CD8-positive, alpha-beta memory T cell (primary cell): ENCODE measurements at places on chromosomes 13 and 19.

DNA sequence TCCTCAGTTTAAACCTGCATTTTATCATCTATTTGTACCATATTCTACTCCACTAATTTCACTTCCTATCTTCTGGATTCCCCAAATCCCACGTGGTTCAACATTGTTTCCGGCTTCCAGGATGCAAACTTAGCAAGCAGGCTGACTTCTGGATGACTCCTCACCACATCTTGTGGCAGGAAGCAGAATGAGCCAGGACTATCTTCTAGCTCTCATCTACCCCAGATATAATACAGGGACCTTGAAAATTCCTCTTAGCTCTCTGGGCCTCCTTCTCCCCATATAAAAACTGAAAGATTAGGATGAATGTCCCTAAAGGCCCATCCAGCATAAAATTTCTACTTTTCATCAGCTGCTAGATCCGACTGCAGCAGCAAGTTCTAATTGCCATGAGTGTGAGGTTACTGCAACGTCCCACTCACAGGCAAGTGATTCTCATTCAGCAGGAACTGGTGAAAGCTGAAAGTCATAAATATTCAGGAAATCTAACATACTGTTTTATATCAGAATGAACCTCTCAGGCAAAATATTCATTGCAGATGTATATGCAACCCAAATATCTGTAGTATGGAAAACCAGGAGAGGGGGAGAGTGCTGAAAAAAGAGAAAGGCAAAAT, 93.4 kb downstream of the KCTD12 start:
- no peak for DNase-seq

DNA sequence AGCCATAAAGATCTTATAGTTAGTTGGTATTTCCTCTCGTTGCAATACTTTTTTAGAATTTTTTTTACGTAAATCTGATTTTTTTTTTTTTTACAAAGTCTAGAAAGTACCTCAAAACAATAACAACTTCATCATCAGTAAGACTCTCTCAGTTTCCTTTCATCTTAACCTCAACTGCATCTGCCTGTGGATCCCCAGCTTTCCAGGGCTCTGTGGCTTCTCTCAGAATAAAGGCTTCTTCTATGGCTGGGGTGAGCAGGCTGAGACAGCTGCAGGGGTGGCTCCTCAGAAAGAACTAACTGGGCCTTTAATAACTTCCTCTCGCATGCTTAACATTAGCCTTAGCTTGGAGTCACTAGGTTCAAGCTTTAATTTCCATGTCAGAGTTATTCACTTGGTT, 4.2 kb downstream of the ZNF506 start:
- peak; percentile 25 for DNase-seq

DNA sequence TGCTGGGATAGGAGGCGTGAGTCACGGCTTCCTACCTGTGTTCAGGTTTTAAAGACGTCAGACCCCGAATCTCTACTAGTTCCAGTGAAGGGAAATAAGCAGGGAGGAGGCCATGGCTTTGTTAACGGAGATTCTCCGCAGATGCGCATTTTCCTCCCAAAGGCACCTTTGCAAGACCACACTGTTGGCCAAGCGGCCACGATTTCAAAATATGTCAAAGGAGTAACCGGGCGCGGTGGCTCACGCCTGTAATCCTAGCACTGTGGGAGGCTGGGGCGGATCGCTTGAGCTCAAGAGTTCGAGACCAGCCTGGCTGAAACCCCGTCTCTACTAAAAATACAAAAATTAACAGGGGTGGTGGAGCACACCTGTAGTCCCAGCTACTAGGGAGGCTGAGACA, 21.9 kb downstream of the ZNF763 start:
- no peak for DNase-seq

DNA sequence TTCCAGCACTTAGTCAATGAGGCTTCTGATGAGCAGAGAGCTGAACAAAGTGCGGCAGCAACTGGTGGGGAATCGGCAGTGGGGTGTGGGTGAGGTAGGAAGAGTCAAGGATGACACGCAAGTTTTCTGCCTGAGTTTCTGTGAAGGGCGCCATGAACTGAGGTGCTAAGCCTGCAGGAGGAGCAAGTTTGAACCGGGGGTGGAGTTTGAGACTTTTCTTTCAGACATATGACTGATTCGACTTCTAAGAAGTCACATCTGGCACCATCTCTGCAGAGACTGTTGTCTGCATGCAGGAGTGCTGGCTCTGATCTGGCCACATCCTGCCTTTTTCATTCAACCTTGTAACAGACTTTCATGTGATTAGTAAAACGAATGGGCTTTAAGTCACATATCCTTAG, 14.8 kb upstream of the GPI start:
- DNase-seq, result peak; percentile 87

- no peak for DNase-seq
Observed at GRCh38 chr13:79740991-79741390, 260.0 kb downstream of the NDFIP2 start.
